ENCODE measurements at places on chromosomes 12 and 14.

- no peak for DNase-seq
Measured at GRCh38 chr14:39315859-39316444, 82.2 kb downstream of the MIA2 start.

GRCh38 chr14:79742142-79742541, 469.2 kb downstream of the DIO2 start:
- DNase-seq: peak; percentile 76

- DNase-seq: no peak
Measured at GRCh38 chr14:22935156-22935555, 6.0 kb upstream of the PRMT5 start.

GRCh38 chr14:64508215-64508776, 3.7 kb downstream of the ZBTB1 start:
- DNase-seq: no peak

DNA sequence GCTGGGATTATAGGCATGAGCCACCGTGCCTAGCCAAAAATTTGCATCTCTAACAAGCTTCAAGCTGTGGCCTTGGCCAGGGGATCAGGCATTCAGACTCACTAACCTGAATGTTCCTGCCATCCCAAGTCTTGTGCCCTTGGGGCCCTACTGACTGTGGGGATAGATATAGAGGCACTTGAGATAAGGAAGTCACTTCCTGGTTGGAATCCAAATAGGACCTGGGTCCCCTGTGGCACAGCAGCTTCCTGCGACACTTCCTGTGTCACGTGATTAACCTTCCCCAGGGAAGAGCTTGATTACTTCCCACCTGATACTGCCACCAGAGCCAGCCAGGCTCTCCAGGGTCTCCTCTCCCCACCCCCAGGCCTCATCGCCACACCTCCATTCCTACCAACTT, 128.2 kb downstream of the BCL11B start:
- DNase-seq: no peak

DNA sequence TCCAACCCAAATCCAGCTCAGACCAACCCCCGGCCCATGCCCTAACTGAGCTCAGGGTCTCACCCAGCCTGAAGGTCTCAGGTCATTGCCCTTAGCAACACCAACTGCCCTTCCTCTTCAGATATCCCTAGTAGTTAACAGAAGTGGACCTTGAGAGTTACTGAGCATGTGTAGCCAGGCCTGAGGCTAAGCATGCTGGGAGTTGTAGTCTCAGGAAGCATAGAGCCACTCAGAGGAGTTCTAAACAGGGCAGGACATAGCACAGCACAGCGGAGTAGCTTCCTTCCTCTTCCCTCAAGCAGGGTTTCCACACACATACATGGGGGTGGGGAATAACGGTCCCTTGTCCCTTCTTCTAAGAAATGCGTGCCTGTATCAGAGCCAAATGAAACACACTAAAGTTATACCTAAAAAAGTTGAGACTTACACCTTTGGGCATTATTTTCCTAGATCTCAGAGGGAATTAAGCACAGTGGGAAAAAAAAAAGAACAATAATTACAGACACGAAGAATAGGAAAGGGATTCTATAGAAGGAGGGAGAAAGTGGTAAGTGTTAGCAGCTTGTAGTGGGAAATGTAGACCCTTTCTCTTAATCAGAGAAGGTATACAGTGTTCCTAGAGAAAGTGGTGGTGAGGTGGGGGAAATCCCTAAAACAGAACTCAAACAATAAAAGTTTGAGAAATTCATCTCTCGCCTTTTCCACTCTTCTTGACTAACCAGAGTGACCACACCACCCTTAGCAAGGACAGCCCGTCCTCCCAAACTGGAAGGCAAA, 4.4 kb downstream of the KMT2D start:
- no peak for DNase-seq

DNA sequence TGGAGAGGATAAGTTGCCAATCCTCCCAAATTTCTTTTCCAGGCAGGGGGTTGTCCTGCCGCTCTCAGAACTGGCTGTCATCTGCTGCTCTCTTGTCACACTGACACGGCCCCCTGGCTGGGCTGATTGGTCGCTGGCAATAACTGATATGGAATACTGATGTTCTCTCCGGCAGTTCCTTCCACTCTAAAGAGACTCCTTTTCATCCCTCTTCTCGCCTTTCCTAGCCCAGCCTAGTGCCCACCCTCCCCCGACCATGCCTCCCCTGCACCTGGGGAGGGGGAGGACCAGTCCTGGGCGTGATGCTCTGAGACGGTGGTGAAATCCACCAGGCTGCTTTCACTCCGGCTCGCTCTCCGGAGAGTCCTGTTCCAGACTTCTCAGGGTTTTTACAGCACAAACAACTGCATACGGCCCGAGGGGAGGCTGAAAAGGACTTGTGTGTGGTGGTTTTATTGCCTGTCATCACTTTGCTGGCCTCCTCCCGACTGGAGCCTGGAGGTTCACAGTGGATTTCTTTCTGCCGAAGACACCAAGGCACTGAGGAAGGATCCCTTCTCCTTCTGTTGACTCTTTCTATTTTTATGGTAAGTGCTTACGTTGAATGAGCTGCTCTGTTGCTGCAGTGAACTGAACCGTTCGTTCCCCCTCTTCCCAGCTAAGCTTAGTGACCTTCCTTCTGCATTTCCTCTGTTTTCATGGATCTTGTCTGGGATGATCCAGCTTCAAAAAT, at the start of gene ANO4:
TSS of gene ANO4 (plus strand) at position 336 of the 733 bp plus-strand sequence. CDS start 107,010 bp downstream, outside the sequence.
- no peak for DNase-seq

Data from NCI-H1436 (cell line).